IPS-NIHi11 (cell line): ENCODE measurements at places on chromosomes 4 and X.

- DNase-seq = no peak
Measured at GRCh38 chr4:111808174-111808573, 337.1 kb upstream of the FAM241A start.

GRCh38 chr4:104728380-104729122, 233.9 kb upstream of the CXXC4 start:
- no peak for DNase-seq

DNA sequence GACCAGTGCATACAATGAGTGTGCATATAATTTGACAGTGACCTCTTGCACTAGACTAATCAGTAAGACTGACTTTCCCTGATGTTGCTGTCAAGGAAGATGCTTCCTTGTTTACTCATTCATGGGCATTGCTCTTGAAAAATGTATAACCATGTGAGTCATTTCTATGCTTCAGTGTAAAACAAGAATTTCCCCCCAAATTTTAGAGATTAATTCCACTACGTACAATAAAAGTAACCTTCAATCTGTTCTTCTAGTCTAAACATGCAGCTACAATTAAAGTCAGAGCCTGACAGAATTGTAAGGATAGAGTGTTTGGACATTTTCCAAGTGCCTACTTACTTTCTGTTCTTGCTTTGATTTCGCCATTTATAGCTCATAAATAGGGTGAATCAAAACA, 935.7 kb downstream of the RAPGEF2 start:
- DNase-seq = no peak

DNA sequence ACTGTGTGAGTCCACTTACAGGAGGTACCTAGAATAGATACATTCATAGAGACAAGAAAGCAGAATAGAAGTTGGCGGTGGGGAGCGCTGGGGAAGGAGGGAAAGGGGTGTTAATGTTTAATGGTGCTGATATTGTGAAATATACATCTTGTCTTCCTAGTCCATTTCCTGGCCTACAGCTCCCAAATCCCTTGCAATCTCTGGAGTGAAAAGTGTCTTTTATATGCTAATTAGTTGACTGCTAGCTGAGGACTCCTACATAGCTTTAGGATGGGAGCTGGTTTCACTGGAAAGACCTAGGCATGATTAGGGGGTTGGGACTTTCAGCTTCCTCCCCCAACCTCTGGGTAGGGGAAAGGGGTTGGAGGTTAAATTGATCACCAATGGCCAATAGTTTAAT, 36.0 kb downstream of the FUNDC1 start:
- peak; percentile 17 for DNase-seq

DNA sequence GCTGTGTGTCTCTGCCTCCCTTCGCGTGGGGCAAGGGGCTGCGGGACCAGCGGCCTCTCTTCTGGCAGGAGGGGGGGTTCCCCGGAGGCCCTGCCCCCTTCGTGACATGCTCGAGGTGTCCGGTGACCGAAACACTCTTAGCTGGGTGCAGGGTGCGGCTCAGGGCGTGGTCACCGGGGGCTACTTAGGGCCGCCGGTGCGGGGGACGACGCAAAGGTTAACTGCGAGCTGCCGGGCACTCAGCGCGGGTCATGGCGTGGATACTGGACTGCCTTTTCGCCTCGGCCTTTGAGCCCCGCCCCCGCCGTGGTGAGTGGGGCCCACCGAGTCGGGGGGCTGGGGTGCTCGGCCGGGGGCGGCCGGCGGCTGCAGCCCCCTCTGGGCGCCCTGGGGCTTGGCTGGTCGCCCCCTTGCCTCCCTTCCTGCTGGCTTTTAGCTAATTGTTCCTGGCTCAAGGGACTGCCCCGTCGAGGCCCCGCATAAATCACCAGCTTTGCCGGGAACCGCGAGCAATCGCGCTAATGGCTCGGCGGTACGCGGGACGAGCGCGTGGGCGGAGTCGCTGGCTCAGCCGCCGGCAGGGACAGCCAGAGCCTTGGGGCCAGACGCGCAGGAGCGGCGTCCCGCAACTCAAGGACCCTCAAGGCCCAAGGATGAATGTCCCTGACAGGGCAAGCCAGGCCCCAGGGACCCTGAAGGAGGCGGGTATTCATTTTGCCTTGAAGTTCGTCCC, at the start of gene ARHGAP36:
TSS of gene ARHGAP36 (plus strand) at position 211 of the 733 bp plus-strand sequence. CDS start 23,320 bp downstream, outside the sequence.
- peak; percentile 27 for DNase-seq

DNA sequence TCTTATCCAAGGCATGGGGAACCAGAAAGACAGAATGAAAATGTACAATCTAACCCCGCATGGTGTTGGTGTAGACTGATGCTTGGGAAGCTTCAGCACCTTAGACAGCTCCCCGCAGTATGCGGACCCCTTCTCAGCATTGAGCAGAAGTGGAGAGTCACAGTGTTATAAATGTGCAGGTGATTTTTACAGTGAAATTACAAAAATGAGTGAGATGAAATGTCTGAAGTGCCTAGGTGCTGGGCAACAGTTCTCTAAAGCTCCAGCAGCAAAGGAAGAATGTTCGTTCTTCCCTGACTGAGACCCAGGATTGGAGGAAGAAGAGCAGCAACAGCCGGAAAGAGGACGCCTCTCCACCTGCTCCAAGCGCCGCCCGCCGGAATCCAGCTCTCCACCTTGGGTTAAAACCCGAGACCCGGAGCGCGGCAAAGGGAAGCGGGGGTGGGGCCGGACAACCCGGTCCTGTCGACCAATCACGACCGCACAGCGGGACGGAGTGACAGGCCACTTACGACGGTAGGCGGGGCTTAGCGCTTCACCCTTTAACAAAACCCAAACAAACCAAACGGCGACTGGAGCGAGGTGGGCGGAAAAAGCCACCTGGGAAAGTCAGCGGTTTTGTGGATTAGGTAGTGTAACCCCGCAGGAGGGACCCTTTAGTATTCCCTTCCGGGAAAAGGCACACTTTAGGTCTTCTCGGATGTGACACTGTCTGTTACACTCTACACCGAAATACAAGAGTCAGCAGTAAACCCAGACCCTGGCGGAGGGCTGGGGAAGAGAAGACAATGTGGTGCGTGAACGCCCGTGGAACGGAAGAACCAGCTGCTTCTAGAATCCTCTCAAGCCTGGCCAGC, at the start of gene GLRA3:
TSS of gene GLRA3 (minus strand) at position 403 of the 857 bp plus-strand sequence. CDS start 436 bp downstream, outside the sequence.
- peak; percentile 94 for DNase-seq

DNA sequence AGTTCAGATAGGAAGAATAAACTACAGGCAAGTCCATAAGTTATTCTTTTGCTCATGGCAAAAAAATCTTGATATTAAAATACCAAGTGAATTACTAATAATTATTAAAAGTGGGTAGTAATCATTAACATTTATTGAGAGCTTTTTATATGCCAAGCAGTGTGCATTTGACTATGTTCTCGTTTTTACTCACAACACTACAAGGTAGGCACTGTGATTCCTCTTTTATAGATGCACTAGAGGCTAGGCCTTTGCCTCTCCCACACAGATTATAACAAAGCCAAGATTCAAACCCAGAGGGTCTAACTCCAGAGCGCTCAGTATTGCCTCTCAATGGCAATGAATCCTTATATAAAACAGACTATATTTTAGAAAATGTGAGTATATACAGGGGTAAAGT, 254.2 kb downstream of the NAF1 start:
- DNase-seq = no peak

GRCh38 chr4:26962720-26963119, 102.1 kb downstream of the STIM2 start:
- no peak for DNase-seq

GRCh38 chr4:108449129-108449528, 171.2 kb upstream of the RPL34 start:
- no peak for DNase-seq

- no peak for DNase-seq
Measured at GRCh38 chr4:78162821-78163220, 105.7 kb downstream of the FRAS1 start.

DNA sequence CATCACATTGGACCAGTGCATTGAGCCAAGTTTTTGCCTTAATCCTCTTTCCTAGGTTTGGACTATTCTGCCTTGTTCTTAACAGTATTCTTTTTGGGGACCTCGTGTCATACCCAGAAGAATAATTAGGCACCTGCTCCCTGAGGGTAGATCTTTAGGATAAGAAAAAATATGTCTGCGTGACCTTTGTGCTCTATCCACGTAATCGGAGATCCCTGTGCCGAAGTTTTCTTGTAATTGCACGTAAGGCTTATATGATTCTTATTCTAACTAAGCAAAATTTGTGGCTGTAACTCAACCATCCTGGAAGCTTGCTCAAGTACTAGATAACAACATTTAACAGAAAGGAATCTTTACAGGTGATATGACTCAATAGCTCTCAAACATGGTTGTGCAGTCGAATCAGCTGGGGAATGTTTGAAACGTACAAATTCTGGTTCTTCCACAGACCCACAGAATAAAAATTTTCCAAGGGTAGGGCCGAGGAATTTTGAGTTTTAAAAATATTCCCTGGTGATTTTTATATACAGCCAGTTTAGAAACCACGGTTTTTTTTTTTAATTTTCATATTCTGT, 344.3 kb downstream of the GBA3 start:
- no peak for DNase-seq

GRCh38 chr4:151039733-151040132, 24.6 kb upstream of the LRBA start:
- no peak for DNase-seq

- DNase-seq = no peak
Measured at GRCh38 chr4:1744552-1744951, 23.2 kb downstream of the TACC3 start.

DNA sequence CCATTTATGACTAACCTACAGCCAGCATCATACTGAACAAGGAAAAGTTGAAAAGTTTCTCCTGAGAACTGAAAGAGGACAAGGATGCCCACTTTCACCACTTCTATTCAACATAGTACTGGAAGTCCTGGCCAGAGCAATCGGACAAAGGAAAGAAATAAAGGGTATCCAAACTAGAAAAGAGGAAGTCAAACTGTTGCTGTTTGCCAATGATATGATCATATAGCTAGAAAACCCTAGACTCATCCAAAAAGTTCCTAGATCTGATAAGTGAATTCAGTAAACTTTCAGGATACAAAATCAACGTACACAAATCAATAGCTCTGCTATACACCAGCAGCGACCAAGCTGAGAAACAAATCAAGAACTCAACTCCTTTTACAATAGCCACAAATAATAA, 64.5 kb downstream of the CENPC start:
- no peak for DNase-seq

- DNase-seq = no peak
Measured at GRCh38 chr4:175459571-175459970, 352.5 kb downstream of the GPM6A start.

GRCh38 chrX:37676811-37677210, 8.8 kb upstream of the XK start:
- no peak for DNase-seq

- no peak for DNase-seq
Measured at GRCh38 chr4:74202062-74202586, 44.2 kb downstream of the MTHFD2L start.

GRCh38 chr4:176718881-176719280, 73.8 kb downstream of the VEGFC start:
- DNase-seq = no peak

DNA sequence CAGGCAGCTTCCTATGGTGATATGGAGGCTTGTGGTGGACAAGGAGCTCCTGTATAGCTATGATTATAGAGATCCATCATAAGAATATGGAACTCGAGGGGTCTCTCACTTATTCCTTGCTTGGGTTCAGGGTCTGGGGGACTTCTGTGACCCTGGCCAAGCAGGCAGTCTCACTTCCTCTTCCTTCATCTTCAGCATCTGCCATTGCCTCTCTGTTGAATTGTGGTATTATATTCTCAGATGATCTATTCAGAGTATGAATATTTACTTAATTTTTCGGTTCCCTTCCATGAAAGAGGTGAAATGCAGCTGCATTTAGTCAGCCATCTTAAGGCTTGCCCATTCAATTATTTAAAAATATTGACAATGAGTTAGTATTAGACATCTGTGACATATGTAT, 292.9 kb downstream of the SPIN4 start:
- DNase-seq = no peak

DNA sequence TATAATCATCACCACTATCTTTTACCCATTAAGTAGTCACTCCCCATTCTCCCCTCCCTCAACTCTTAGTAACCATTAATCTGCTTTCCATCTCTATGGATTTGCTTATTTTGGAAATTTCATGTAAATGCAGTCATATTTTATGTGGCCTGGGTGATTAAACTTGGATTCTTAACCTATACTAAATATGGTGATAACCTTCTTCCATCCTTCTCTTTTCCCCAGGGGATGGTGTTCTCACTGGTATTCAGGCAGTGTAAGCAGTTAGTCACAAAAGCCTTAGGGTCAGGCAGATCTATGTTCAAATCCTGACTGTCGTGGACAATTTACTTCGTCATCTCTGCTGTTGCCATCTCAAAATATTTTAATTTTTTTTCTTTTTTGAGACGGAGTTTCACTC, 29.6 kb downstream of the RAB40AL start:
- no peak for DNase-seq

DNA sequence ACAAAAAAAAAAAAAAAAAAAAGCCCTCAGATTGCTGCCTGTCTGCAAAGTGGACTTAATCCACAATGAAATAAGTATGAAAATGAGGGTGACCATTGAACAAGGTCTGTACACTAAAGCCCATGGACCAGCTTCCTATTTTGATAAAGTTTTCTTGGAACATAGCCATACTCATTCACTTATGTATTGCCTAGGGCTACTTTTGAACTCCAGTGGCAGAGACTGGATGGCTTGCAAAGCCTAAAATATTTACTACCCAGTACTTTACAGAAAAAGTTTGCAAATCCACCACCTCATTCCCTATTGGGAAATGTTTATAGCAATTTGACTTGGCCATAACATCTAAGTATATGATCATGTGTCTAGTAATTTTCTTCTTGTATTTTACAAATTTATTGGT, 481.7 kb downstream of the NAF1 start:
- no peak for DNase-seq

DNA sequence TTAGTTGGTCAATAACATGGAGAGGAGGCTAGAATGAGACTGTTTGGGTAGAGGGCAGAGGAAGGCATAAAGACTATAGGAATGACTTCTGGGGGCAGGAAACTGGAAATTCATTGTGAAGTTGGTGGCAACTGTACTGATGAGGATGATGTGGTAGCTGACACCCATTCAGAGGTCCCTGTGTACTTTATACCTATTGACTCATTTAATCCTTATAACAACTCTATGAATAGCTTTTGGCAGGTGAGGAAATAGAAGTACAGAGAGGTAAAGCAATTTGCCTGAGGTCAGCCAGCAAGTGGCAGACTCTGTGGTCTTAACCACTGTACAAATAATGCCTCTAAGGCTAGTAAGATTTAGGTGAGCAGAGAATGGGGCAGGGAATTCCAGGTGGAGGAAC, 100.1 kb downstream of the GATB start:
- no peak for DNase-seq

- no peak for DNase-seq
Measured at GRCh38 chr4:33302321-33302720, 2582.2 kb downstream of the PCDH7 start.

DNA sequence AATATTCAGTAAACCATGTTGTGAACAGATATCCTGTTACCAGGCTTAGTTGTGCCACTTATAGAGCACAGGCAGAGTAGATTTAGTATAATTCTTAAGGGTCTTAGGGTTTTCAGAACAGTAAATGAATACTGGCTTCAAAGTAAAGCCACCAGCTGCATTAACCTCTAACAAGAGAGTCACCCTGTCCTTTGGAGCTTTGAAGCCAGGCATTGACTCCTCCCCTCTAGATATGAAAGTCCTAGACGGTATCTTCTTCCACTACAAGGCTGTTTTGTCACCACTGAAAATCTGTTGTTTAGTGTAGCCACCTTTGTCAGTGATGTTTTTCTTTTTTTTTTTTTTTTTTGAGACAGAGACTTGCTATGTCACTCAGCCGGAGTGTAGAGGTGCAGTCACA, 77.7 kb downstream of the ALPK1 start:
- DNase-seq = no peak

GRCh38 chr4:80266253-80266901, at the start of gene FGF5:
Gene FGF5, plus strand, starts transcription at chr4:80266664. Its CDS starts 161 bp downstream, at chr4:80266825.
- peak; percentile 75 for DNase-seq

GRCh38 chr4:37685823-37686372, 278 bp downstream of the RELL1 start:
- no peak for DNase-seq
